ENCODE measurements at places on chromosomes 4 and X.

- DNase-seq: no peak
Observed at GRCh38 chrX:50967736-50968135, 57.2 kb downstream of the BMP15 start.

DNA sequence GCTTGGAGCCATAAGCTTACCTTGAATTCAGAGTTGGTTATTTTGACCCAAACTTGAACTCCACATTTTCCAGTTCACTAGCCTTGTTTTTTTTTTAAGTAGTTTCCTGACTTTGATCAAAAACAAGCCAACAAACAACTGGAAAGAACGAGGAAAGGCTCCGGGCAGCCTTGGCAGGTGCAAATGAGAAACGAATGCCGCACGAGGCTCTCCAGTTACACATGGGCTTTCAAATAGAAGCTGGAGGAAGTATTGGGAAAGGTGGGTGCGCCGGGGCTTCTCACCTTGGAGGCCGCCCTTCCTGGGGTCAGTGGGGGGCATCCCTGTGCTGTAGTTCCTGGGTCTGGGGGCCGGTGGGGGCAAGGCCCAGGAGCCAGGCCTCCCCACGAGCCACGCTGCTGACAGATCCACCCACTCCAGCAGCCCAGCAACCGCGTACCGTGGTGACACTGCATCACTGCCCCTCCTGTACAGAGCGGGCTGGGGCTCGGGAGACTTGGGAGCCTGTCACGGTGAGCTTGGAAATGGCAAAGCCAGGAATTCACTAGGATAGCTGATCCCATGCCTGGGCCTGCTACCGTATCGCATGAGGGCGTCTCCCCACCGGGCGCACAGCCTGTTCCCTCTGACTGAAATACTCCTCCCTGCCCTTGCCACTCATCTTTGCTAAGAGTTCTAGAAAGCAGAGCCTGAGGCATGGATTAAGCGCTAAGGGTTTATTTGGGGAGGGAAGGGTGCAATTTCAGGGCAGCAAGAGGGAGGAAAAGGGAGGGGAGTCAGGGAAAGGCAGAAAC is 50.9 kb upstream of the ADRA2C start:
- no peak for DNase-seq

GRCh38 chrX:101257448-101258258 is 33.5 kb downstream of the TAF7L start:
- peak; percentile 78 for DNase-seq

- DNase-seq: no peak
Observed at GRCh38 chrX:31706466-31706865, 634.6 kb upstream of the FTHL17 start.

DNA sequence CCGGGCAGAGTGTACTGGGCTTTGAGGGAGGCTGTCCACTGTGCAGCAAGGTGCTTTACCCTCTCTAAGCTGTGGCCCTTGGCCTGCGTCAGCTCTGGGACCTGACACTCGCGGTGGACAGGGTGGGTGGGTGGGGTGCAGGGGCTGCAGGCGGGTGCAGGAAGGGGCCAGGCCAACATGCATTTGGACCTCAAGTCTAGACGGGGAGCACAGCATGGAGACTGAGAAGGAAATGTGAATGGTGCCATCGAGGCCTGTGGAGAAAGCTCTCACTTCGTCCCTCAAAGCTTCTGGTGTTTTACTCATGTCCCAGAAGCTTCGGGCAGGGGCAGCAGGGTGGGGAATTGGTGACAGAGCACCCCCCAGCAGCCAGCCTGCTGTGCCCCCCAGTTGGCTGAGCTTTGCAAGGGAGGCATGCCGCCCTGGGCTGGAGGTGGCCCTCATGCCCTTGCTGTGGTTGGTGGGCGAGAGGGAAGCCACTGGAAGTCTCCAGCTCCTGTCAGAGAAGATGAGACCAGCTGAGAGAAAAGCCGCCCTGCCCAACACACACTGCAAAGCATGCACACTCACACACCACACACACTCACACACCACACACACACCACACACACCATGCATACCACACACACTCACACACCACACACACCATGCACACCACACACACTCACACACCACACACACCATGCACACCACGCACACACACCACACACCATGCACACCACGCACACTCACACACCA is 12.3 kb downstream of the PNMA6E start:
- no peak for DNase-seq

DNA sequence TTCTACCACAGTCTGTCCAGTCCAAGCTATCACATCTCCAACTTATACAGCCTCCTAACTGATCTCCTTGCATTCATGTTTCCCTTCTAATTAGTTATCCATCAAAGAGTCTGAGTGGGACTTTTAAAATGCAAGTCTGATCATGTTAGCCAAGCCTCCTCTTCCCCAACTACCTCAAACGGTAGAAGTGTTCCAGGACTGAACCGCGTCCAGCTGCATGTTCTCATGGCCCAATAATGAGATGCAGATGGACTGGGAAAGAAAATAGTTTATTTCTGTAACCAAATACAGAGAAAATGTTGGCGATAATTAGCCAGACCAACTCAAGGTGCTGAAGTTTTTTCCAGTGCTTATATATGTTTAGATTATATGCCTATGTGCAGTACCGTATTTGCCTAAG is 46.6 kb upstream of the PPP1R2C start:
- no peak for DNase-seq

DNA sequence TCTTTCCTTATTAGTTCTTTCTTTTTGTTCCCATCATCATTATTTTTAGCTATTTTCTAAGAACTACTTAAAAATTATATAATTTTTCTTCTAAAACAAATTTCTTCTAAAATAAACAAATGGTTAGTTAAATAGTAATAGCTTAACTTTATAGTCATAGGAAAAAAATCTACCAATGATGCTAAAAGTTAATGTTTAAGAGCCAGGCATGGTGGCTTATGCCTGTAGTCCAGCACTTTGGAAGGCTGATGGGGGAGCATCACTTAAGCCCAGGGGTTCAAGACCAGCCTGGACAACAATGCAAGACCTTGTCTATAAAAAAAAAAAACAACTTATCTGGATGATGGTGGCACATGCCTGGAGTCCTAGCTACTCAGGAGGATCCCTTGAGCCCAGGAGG is 127.1 kb upstream of the ANXA3 start:
- DNase-seq: no peak

- no peak for DNase-seq
Observed at GRCh38 chr4:8205749-8206611, 6.9 kb downstream of the SH3TC1 start.

- no peak for DNase-seq
Observed at GRCh38 chr4:26701786-26702227, 117.9 kb downstream of the TBC1D19 start.

DNA sequence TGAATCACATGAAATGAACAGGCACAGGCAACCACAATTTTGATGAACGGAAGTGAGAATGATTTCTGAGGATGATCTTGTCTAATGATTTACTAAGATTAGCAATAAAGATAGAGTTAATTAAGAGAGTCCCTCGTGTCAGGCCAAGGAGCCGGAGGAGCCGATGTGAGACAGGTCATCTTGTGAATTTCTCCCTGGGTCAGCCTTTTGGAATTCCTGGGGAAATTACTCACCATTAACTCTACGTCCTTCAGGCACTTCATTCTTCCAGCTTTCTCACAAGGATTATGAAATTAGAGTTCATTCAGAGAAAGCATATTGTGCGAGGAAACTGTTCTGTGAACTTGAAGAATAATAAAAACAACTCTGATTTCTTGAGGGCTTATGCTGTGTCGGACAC is 86.7 kb downstream of the PSAPL1 start:
- DNase-seq: no peak

DNA sequence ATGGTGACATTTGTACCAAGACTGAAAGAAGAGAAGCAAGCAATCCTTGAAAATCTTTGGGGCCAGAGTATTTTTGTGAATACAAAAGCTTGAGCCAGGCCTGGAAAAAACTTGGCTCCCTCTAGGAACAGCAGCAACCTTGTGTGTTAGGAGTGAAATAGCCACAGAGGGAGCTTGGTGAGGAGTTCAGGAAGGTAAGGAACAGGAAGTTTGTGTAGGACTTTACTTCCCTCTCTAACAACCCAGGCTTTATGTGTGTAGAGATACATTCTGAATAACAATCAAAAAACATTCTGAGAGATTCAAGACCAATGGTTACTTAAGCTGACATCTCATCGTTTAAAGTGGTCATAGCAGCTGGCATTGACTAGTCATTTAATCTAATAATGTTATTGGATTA is 668.5 kb downstream of the PCDH18 start:
- peak; percentile 27 for DNase-seq

DNA sequence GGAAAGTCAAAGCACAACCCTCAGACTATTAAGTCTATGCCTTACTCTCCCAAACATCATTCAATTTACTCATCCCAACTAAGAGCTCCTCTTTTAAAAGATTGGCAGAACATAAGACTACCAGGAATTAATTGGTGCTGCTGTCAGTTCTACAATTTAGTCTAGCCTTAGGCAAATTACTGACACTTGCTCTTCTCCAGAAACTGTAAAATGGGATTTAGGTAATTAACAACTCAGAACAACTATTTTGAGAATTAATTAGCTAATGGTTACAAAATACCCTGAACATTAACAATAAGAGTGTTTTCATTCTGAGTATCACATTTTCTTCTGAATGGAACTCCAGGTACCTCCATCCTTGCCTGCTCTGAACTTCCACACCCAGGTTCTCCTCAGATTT is 36.2 kb upstream of the RBM47 start:
- no peak for DNase-seq

- DNase-seq: no peak
Observed at GRCh38 chr4:139848028-139848427, 182.4 kb downstream of the MGST2 start.

DNA sequence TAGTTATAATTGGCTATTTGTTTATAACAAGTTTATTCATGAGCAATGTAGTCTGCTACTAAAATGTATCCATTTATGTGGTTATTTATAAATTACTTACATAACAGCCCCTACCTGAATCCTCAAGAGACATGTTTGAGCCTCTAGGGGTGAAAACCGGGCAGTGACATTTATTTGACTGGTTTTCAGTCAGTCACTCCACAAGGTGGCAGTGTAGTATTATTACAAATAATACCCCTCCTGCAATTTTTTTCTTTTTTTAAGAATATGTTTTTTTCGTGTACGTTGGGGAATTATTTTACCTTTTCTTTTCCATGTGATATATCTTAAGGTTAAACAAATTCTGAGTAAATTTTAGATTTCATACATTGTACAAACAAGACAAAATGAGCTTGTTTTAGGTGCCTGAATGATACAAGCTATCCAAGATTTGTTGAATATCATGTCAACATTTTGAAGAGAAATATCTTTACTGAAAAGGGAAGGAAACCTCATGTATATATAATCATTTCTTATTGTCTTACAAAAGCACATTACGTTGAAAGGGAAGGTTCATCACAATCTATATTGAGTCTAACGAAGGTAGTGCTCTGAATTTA is 598.7 kb upstream of the TECRL start:
- DNase-seq: peak; percentile 52

DNA sequence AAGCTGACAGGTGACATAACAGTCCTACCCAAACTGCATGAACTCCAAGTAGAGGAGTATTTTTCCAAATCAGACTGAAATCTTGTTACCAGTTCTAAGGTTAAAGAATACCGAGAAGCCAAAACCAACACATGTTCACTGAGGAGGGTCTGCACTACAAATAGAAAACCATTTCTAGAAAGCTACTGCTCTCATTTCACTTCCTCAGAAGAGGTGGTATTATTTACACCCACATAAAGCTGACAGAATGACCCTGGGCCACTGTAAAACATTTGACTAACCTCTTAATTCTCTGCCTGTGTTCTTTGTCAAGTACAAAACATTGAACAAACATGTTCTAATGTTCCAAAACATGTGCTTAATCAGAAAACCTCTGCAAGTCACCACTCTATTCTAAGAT is 95.8 kb downstream of the IQCM start:
- DNase-seq: no peak

DNA sequence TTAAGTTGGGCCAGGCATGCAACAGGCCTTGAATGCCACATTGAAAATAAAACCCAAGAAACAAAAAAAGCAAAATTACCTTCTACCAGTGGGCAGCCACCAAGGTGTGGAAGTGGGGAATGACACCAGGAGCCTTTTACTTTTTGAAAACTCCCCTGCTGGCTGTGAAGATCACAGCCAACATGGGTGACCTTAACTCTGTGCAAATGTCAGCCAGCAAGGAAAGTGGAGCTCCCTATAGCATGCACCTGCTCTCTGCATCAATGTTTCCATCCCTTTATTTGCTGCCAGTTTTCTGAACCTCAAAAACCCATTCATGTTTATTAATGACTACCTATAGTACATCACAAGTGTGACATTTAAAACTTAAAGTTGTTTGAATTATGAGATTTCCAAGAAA is 63.7 kb downstream of the HS3ST1 start:
- no peak for DNase-seq

DNA sequence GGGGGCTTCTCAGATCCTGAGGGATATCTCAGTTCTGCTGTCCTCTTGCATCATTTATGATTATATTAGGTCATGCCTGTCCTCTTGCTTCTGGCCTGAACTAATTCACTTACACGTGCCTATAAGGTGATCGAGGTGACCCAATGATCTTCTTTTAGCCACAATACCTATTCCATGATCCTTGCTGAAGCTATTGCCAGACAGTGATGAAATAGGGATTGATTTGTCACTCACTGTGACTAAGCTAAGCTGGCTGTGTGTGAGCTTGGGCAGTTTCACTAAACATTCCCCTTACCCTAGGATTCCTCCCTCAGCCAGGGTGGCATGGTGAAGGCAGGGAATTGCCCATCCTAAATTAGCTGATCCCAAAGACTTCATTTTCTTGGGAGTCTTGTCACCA is 19.0 kb downstream of the HADH start:
- peak; percentile 33 for DNase-seq

DNA sequence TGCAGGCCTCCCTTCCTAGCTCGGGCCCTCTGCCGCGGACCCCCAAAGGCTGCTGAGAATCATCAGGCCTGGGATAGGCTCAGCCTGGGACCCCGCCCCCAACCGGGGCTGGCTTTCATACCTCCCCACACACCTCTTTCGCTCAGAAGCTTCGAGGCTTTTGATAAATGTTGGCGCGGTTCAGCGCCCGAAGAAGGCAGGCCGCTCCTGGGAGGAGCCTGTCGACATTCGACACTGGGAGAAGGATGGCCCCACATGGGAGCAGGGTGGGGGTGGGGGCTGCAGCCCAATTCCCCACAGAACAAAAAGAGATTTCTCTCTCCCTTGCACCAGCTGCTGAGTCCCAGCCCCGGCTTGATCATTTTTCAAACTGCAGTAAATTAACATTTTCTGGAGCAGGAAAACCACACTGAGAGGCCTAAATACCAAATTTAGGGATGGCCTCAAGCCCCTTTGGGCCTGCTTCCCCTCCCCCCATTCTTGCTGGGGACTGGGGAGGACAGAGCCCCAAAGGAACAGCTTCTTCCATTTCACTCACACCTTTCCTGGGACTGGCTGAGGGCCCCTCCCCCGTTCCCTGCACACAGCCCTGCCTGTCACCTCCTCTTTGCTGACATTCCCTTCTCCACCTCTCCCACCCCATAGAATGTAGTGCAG is 112.9 kb upstream of the PJA1 start:
- DNase-seq: no peak

Data from LHCN-M2 (cell line).